ENCODE measurements at places on chromosomes 11 and 22.

GRCh38 chr11:122882857-122883645, 492 bp downstream of the JHY start:
- DNase-seq, result peak; percentile 66

GRCh38 chr11:76269661-76270261, 63.5 kb upstream of the WNT11 start:
- no peak for DNase-seq

GRCh38 chr11:65776710-65777141, 4.0 kb downstream of the AP5B1 start:
- no peak for DNase-seq

- no peak for DNase-seq
These were observed 3.3 kb downstream of the LTO1 start for GRCh38 chr11:69671734-69672465.

GRCh38 chr22:27004434-27004833, 347.0 kb downstream of the MIAT start:
- no peak for DNase-seq

DNA sequence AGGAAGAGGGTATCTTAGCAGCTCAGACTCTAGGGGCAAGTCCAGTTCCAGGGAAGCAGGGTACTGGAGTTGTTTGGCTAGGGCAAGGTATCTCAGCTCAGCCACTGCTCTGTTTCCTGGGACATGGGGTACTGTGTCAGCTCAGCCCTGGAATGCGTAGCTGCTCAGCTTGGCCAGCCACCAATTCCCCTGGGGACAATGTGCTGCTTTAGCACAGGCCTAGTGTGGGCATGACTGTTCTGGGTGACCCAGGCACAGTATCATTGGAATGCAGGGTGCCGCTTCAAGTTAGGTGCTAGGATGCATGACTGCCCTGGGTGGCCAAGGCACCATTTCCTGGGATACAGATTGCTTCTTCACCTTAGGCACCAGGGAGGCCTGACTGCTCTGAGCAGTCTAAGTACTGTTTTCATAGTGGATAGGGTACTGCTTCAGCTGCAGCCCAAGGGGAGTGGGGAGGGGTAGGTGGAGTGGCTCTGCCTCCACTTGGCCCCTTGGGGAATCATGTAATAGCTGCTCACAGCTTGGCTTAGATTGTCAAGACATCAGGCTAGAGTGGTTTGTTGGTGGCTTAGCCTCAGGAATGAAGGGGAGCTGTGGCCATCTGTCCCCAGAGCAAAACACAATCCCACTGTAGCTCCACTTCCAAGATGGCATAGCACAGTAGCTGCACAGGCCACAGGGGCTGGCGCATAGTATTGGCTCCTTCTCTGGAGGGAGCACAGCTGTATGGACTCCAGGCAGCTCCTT, 36.0 kb downstream of the MADD start:
- DNase-seq, result no peak

DNA sequence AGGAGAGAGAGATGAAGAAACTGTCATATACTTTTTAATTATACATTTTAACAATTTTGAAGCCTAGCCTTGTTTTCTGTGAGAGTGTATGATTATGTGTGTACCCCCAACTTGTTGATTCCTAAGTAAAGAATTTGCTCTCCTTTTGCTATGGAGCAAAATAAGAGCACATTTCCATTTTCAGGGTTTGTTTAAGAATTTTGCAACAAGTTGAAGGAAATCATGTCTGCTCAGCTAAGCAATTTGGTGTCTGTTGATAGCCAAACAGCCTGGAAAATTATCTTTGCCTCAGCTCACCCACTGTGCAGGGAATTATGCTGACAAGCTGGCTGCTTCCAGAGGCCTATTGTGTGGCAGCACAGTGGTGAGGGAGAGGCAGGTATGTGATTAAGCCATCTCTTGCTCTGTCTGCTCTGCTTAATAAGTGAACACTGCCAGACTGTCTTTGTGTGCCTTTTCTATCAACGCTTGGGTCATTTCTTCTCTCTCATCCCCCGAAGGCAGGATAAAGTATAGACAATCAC, 135.1 kb upstream of the TTC12 start:
- DNase-seq, result peak; percentile 88

DNA sequence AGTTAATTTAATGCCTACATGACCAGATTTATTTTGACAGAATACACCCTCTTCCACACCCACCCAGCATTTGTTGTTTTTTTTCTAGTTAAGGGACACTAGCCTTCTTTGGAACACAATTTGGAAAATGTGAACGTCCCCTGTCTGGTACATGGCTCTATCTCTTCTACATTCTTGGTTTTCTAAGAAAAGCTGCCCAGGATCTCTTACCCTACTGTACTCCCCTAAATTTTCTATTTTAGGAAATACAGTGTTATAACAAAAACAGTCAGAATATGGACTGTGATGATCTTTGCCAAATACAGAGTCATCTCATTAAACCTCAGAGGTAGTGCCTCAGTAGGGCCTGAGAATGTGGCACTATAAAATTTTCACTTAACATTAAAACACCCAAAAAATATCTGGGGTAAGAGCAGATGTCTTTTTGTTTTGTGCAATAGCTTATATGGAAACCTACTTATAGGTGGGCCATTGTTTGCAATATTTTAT, 93.1 kb upstream of the SPON1 start:
- DNase-seq, result no peak

DNA sequence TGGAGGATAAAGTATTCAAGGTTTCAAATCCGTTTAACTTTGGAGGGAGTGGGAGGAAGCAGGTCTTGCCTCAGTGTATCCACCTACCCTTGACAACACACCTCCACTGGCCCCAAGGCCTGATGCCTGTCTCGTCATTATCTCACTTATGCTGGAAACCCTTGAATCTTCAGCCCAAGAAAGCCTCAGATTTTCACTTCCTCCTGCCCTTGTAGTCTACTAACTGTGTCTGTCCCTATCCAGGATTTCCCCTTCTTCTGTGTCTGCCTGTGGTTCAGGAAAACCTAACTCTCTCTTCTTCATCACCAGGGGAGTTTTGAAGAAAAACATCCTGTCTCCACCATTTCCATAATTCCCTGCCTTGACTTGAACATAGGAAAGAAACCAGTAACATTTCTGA, 56.1 kb downstream of the SYT9 start:
- DNase-seq, result no peak

DNA sequence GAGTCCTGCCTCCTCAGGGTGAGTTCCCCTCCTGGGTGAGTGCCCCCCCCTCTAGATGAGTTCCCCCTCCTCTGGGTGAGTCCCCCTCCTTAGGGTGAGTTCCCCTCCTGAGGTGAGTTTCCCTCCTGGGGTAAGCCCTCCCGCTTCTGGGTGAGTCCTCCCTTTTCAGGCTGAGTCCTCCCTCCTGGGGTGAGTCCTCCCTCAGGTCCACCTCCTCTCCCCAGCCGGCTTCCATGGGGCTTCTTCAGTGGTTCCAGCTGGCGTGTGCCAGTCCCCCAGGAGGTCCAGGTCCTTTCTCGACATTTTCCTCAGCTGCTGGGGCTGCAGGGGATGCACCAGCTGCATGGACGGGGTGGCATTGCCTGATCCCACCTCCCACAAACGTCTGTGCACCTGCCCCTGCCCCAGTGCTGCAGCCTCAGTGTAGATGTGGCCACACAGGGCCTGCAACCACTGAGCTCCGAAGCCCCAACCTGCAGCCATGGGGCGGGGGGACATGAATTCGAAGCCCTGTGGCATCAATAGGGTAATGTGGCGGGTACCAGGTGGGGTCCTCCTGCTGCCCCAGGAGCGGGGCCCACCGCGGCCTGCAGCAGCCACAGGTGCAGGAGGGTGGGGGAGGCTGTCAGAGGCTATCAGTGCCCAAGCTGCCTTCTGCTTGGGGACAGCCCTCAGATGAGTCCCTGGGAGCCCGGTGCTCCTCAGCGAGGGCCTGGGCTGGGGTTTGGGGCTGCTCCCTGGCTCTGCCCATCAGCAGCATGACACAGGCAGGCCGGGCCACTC, 101.3 kb upstream of the FGF3 start:
- no peak for DNase-seq

GRCh38 chr11:22707119-22707899, 40.9 kb downstream of the GAS2 start:
- no peak for DNase-seq

- DNase-seq, result peak; percentile 79
These were observed 20.5 kb downstream of the EPS8L2 start for GRCh38 chr11:726278-727220.

- no peak for DNase-seq
These were observed 160.1 kb upstream of the ZC3H12C start for GRCh38 chr11:109933126-109933525.

DNA sequence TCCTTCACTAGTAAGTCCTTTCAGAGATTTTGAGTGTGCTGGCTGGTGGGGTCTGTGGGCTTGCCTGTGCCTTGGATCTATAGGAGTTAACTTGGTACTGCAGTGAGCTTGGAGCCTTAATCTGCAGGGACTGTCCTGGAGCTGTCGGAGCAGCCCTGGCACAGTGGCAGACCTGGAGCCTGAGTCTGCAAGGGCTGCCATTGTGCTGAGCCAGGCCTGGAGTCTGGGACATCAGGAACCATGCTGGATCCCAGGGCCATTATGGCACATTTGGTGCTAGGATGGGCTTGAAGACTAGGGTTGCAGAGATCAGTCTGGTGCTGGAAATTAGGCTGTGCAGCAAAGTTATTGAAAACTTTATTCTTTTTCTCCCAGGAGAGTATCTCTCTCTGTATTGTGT, 665.4 kb downstream of the METTL15 start:
- DNase-seq, result no peak
